ENCODE measurements at places on chromosomes 2 and 18.

DNA sequence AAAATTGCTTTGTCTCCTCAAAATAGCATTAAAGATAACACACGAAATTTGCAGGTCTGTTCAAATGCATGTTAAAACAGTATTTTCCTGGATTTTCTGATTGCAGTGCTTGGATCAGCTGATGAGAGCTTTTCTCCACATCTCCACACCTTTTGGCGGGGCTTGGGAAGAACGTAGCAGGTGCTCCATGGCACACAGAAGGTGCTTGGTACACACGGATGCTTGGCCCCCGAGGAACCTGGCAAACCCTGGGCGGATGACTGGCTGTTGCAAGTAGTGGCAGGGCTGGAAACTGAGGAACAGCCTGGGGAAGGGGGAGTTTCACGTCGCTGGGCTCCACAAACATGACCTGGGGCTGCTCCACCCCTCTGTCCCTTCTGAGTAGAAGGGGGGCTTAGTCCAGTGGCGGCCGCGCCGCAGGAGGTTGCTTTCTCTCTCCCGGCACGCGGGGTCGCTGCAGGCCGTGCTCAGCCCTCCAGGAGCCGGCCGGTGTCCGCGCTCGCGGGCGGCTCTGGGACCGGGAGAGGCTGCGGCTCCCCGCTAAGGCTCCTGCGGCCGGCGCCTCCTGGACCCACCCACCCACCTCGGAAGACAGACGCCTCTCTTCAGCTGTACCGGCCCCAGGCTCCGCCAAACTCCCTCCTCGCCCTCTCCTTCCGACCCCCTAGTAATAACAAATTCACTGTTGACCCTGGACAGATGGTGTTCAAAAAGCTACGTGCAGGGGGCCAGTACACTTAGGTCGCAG lies 69.3 kb downstream of the MARCO start:
- DNase-seq = no peak

DNA sequence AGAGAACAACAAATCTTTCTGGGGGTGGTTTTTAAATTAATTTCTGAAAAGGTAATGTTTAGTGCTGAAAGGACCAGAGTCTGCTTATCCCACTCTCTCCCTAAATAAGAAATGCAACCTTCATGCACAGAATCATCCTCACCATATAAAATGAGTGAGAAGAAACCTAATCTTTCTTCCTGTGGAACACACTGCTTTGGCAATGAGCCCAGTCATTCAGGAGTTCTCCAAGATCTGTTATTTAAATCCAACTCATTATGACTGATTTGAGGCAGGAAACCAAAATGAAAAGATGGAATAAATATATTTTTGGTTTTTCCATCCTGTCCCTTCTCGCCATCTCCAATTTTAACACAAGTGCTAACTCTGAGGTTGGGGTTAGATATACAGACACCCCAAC lies 228.3 kb downstream of the SRBD1 start:
- no peak for DNase-seq

- no peak for DNase-seq
Measured at GRCh38 chr2:146451972-146452371, 1392.9 kb upstream of the ACVR2A start.

DNA sequence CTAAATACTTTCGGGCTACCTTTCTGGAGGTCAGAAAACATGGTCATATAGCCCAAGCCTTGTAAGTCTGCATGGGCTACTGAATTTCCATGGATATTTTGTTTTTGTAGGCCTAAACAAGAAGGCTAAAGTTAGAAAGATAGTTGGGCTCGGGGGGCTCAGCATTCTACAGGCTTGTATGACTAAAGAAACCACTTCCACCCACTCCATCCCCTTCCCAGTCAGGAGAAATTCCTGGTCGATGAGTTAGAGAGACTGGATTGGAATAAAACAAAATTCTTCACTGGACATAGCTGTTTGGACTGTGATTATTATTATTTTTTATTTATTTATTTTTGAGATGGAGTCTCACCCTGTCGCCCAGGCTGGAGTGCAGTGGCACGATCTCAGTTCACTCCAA lies 539.4 kb upstream of the TNP1 start:
- DNase-seq = no peak

DNA sequence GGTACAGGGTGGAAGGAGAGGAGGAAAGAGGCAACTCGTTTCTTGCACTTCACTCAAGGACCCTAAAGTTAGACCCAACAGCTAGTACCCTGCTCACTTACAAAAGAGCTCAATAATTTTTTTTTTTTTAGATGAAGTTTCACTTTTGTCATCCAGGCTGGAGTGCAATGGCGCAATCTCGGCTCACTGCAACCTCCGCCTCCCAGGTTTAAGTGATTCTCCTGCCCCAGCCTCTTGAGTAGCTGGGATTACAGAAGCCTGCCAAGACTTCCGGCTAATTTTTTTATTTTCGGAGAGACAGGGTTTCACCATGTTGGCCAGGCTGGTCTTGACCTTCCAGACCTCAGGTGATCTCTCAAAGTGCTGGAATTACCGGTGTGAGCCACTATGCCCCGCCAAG lies 4.1 kb downstream of the ASB3 start:
- DNase-seq = no peak

GRCh38 chr2:42878581-42878980 lies 86.2 kb upstream of the HAAO start:
- no peak for DNase-seq

DNA sequence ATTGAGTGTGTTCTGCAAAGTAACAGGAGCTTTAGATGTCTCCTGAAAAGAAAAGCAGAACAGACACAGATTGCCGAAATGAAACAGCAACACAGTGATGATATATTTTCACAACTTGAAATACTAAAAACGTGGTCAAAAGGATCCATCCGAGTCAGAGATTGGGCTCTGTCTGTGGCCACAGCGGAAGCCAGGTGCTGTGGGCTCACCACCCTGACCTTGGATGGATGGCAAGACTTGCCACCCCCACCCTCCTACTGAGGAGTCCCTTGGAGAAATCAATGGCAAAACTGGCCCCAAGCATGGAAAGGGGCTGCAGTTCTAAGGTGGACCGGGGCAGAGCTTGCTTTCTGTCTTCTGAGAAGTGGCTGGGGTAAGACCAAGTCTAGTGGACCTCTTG lies 31.4 kb upstream of the ACKR3 start:
- DNase-seq = no peak

DNA sequence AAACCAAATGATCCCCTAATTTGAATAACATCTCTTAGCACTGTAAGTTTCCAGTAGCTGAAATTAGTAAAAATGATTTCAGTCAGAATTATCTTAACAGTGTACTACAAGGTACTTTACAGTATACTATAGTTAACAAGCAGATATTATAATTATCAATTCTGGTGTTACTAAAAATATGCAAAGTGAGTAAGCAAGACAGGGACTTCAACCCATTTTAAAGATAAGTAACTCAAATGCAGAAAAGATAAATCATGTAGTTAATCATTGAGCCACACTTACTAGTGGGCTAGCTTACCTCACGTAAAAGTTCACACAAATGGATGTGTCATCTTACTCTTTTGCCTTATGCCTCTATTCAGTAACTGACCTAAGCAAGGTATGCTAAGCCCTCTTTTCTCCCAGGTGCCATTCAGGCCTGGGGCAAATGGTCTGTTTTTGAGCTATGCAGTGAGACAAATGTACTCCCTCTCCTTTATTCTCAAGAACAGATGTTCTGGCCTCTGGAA lies 101.0 kb downstream of the NBAS start:
- DNase-seq = no peak

- no peak for DNase-seq
Measured at GRCh38 chr2:108385411-108386071, 7.8 kb downstream of the SULT1C4 start.

- DNase-seq = no peak
Measured at GRCh38 chr2:216142540-216142939, 33.4 kb downstream of the XRCC5 start.

DNA sequence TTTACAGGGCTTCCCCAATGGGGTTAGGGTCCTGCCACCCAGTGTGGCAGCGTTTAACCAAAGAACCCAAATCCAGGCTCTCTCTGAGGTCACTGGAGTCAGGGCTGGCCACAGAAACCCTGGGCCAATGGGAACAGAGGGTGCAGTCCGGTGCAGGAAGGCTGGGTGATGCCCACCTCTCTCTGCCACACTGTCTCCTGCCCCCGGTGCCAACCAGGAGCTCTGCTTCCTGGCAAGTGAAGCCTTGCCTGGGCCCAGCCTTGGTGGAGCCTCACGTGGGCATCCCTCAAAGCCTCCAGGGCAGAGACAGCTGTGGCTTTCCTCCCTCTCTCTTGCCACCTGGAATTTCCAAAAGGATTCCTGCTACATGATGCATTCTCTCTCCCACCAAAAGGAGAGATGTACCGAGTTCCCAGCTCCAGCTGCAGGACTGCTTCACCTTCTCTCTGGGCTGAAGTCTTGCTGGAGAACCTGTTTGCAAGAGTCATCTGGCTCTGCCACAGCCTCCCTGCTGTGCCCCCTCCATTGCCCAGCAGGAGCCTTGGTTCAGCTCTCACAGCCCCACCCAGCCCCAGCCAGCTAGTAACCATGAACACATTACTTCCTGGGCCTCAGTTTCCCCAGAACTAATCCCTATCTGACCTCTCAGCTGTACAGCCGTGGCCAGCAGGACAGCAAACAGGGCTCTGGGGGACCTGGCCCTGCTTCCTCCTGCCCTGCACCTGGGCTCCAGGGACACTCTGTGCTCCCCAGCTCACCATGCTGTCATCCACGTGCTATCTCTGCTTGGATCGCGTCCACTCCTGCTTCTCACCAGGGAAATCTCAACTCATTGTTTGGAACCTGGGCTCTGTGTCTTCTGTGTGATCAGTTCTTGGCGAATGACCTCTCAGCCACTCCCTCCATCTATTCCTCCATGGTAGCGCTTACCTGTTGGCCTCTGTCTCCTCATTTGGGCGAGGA lies 43.4 kb downstream of the KCNF1 start:
- no peak for DNase-seq

GRCh38 chr18:8937160-8938094 lies 165.1 kb upstream of the NDUFV2 start:
- no peak for DNase-seq

- no peak for DNase-seq
Measured at GRCh38 chr2:102597788-102598187, 21.6 kb upstream of the SLC9A2 start.

- no peak for DNase-seq
Measured at GRCh38 chr2:106555053-106555452, 67.9 kb downstream of the CD8B2 start.

DNA sequence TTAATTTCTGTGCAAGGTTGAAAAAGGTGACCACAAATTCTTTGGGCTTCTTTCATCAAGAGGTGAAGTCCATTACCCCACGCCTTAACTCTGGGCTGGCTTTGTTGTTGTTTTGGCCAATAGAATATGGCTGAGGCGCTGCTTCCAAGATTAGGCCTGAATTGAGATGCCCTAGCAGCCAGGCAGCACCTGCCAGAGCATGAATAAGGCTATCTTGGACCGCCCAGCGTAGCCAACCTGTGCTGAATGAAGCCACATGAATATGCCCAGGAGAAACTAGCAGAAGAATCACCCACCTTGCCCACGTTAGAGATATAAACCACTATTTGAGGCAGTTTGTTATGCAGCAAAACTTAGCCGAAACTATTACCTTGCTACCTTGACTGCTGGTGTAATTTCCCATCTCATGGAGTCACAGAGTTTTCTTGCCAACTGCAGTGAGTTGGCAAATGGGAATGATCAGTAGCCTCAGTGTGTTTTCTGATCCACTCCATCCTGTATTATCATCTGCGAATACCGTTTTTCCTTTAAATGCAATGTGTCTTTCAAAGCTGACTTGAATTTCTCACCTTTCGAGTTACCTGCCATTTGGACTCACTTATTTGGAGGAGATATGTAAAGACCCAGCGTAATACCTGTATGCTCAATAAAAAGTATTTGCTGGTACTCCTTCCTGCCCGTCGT lies 679 bp downstream of the TSGA10 start:
- no peak for DNase-seq

DNA sequence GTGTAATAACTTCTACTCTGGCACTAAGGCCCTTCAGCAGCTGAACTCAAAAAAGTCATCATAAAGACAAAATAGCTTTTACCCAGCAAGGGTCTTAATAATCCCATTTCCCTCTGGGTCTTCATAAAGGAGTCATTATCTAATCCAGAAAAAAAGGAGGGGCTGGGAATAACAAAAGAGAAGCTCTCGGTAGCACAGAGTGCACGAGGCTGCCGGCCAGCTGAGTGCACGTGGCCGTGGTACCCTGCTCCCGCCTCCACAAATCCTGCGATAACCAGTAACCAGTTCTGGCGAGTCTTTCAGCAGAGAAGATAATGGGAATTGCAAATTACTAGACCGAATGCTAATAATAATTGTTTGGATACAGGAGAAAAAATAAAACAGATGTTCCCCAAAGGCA lies 7.5 kb downstream of the NRP2 start:
- no peak for DNase-seq

GRCh38 chr2:203743441-203743981 lies 37.1 kb downstream of the CD28 start:
- no peak for DNase-seq

DNA sequence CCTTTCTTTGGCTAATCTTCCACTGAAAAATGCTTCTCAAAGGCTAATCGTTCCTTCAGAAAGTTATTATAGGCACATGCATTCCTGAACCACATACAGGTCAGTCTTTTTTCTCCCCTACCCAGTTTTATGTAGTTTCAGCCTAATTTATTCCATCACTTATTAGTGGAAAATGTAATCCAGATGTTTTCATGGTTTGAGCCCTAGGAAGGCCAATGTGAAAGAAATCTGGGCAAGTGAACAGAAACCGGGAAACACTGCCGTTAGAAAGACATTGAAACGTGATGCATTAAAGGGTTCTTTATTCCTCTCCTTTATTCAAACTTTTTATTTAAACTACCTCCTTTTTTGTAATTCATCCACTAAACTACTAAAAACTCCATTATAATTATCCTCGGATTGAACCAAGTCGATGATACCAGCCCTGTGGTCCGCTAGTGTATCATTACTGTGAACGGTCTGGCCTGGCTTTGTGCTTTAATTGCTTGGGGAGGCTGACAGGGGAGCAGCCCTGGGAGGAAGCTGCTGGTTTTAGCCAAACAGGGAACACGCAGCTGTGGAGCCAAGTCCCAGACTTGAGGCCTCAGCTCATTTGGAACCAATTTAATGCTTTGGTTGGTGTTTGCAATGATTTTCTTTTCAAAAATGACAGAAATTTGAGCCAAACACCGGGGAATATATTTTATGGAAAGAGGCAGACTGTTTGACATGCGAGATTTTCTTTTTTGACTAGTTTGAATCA lies 149.2 kb downstream of the ARHGAP28 start:
- no peak for DNase-seq

DNA sequence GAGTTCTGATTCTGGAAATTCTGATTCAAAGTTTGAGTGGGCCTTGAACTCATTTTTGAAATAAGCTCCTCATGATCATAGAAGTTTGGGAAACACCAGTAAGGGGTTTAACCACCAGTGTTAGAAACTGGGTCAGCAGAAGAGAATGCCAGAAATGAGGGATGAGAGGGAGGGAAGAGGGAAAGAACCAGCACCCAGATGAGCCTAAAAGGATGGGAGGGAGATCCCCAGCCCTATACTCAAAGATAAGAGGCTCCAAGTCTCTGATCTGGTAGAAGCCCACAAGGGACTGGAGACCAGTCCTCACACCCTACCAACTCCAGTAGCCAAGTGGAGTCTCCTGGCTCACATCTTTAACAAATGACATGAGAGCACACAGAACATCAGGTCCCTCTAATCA lies 305.0 kb upstream of the NRP2 start:
- no peak for DNase-seq

- no peak for DNase-seq
Measured at GRCh38 chr2:38948995-38949394, 59.3 kb downstream of the ARHGEF33 start.

- no peak for DNase-seq
Measured at GRCh38 chr2:120275617-120276400, 23.2 kb downstream of the RALB start.

GRCh38 chr2:4791488-4791887 lies 900.7 kb upstream of the SOX11 start:
- no peak for DNase-seq
